AG08396 (cell line): ENCODE measurements at places on chromosomes 6 and 20.
A peak's percentile ranks its signal among the peaks of the same experiment; 100 is the strongest.

DNA sequence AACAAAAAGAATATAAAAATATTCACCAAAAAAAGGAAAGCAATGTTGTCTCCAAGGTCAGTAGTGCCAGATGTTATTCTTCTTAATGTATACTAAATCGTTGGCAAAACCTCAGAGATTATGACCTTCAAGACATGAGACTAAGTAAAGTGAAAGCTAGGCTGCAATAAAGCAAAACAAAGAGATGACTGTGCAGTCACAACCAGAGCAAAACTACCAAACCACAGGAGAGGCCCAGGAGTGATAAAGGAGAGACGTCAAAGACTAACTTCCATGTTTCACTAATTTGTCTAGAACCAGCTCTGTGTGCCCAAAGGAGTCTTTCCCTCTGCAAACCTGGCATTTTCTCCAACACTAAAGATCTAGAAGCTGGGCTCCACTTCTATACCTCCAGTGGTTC is 155.9 kb upstream of the POU3F2 start:
- no peak for DNase-seq

DNA sequence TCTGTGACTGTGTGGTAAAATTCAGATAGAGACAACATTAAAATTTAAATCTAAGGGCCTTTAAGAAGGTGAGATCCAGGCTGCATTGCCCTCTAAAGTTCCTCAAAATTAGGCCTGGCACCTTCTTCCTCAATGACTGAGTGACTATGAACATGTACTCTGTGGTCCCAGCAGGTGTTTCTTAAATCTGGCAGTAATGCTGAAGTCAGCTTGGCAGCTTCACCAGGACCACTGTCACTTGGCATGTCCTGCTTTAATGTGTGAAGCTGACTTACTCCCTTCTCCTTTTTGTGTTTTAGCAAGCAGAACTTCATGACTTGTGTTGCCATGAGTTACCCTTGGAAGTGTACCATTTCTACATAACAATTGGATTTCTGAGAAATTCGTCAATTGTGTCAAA is 141.7 kb downstream of the NKAIN2 start:
- DNase-seq = no peak

GRCh38 chr20:3911956-3912355 is 22.8 kb downstream of the PANK2 start:
- no peak for DNase-seq

- no peak for DNase-seq
These were observed 11.6 kb downstream of the AKIRIN2 start for GRCh38 chr6:87690441-87690840.

- peak; percentile 97 for DNase-seq
These were observed at the start of gene REPS1 for GRCh38 chr6:138987643-138988468. Gene REPS1 (minus strand): TSS chr6:138988253. CDS start chr6:138987682, 571 bp downstream.

- DNase-seq = no peak
These were observed 8.4 kb downstream of the SOX4 start for GRCh38 chr6:21601932-21602390.

- no peak for DNase-seq
These were observed 1.2 kb upstream of the ZSCAN31 start for GRCh38 chr6:28337121-28337520.

DNA sequence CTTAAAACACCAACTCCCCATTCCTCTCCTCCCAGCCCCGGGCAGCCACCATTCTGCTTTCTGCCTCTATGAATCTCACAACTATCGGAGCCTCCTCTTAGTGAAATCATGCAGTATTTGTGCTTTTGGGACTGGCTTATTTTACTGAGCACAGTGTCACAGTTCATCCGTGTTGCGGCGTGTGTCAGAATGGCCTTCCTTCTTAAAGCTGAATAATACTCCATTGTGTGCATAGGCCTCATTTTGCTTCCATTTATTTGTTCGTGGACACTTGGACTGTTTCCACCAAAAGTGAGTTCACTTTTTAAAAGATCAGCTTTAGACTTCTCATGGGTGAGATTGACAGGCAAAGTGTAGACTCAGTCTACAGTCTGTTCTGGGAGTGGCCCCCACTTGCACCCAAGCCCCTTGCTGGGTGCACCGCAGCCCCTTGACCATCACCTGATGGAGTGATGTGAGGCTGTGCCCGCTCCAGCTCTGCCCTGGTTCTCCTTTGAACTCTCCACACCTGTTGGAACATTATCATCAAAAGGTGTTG is 12.6 kb downstream of the DUSP22 start:
- DNase-seq = no peak

GRCh38 chr6:7938562-7939183 is 28.1 kb upstream of the TXNDC5 start:
- no peak for DNase-seq

DNA sequence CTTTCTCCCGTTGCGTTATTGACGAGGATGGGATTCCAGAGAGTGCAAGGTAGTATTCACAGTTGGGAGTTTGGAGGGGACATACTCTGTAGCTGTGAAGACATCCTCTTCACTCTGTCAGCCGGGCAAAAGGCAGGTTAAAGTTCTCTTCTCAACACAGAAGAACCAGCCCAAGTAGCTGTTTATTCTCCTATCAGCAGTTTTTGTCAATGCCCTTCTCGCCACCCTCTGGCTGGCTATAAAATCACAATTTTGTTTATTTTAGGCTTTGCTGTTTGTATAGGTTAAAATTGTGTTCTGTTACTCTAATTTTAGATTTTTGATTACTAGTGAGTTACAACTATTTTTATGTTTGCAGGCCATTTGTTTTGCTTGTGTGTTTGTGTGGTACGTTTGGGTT is 37.9 kb upstream of the MAS1 start:
- no peak for DNase-seq

DNA sequence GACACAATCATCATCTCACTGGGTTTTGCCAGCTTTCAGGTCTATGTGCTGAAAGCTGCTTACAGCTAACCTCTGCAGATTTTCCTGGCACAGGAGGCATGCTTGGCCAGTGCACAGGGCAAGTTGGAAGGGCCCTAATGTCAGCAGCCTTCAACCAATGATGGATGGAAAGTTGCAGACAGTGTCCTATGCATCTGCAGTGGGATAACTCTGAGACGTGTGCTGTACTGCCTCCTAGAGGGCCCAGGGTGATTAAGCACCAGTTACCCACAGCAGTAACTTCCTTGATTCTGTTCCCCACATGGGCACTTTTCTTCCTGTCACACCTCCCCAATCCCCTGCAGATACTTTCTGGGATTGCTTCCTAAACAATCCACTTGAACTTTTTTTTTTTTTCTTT is 38.6 kb downstream of the OVOL2 start:
- peak; percentile 56 for DNase-seq

GRCh38 chr20:41900201-41900691 is 282.1 kb upstream of the CHD6 start:
- no peak for DNase-seq

GRCh38 chr6:94177429-94177828 is 758.1 kb upstream of the EPHA7 start:
- DNase-seq = no peak
